ENCODE measurements at places on chromosomes 13 and 19.

GRCh38 chr13:69980799-69981198, 126.8 kb upstream of the ATXN8OS start:
- no peak for DNase-seq

DNA sequence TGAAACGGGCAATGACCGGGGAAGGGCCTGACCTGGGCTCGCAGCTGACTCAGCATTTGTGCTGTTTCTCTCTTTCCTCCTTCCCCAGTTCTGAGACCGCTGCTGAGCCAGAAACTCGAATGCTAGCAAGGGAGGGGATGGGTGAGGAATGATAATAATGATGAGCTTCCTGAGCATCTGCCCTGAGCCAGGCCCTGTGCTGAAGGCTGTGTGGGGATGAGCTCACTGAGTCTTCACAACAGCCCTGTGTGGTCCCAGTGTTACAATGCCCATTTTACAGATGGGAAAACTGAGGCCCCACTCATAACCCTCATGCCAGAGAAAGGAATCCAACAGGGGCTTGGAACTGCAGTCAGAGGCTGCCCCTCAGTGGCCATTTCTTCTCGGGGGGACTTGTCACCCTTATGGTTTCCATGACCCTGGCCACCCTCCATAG, 8.1 kb downstream of the SULT2B1 start:
- DNase-seq: no peak

- no peak for DNase-seq
Measured at GRCh38 chr19:10316229-10317044, 622 bp upstream of the FDX2 start.

DNA sequence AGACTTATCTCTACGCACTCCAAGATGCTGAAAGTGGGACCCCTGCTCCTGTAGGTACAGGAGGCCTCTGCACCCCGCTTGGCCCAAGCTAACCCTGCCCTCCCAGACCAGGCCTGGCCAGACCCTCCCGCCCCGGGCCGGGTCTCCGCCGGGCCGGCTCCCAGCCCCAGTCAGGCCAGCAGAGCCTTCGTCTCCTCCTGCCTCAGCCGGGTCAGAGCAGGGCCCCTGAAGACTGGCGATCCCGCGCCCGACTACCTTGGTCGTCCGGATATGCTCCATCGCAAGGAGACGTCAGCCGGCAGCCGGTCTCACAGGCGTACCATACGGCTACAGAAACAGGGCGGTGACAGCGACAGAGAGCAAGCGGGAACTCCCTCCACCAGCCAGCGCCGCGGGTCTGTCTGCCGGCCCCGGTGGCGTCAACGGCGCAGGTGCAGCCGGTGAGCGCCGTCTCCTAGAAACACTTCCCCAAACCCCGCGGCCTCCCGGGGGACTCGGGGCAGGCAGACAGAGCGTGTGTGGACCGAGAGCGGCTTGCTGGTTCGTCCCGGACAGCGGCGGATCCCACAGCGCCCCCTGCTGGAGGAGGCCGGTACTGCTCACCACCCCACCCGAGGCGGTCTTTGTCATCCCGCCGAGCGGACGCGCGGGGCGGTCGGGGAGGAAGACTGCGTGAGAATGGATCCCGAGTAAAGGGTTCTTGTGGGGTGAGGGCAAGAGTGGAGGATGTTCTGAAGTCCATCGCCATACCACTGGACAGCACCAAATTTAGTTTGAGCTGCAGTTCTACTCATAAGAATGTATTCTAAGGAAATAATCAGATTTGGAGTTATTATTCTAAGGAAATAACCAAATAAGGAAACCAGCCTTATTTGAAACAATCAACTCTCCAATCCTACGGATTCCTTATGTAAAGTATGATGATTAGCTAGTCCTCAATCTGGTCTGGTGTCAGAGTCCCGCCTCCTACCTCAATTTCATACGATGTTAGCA, at the start of gene MTMR6:
Gene MTMR6 (minus strand): TSS at position 520 of the 993 bp plus-strand sequence. CDS start 241 bp downstream, at position 279.
- DNase-seq: peak; percentile 85

- DNase-seq: no peak
Measured at GRCh38 chr13:99760456-99760855, 211.1 kb downstream of the ZIC5 start.

- no peak for DNase-seq
Measured at GRCh38 chr19:3178377-3178972, at the start of gene S1PR4. TSS of gene S1PR4 (plus strand) at chr19:3178769. CDS start at chr19:3178793, 24 bp downstream.

- no peak for DNase-seq
Measured at GRCh38 chr13:49292742-49293486, 45.2 kb downstream of the CDADC1 start.

DNA sequence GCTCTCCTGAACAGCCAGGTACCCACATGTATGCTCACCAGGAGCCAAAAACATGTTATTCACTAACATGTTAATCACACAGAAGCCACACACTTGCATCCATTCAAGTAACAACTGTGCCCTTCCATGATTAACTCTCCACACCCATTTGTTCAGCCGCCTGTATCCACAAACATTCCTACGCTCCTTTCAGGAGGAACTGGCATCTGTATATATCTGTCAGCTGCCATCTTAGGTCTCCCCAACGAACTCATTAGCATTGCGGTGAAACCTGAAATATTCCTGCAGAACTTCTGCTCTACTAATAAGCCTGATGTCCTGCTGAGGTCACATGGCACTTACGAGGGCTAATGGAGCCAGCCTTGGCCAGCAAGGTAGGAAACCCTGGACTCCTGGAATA, 33.0 kb downstream of the OLFM2 start:
- no peak for DNase-seq

- peak; percentile 75 for DNase-seq
Measured at GRCh38 chr13:74047931-74048600, 86.1 kb downstream of the KLF12 start.

DNA sequence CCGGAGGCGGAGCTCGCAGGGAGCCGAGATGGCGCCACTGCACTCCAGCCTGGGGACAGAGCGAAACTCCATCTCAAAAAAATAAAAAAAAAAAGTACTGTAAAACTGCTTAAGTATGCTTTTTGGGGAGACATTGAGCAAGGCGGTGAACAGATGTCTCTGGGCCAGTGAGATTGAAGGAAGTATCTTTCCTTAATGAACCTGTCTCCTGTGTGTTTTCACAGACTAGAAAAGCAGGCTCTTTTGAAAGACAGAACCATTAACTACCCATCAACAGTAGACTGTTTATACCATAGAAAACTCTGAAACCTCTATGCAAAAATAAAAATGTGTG, 1.5 kb upstream of the ECH1 start:
- DNase-seq: no peak

DNA sequence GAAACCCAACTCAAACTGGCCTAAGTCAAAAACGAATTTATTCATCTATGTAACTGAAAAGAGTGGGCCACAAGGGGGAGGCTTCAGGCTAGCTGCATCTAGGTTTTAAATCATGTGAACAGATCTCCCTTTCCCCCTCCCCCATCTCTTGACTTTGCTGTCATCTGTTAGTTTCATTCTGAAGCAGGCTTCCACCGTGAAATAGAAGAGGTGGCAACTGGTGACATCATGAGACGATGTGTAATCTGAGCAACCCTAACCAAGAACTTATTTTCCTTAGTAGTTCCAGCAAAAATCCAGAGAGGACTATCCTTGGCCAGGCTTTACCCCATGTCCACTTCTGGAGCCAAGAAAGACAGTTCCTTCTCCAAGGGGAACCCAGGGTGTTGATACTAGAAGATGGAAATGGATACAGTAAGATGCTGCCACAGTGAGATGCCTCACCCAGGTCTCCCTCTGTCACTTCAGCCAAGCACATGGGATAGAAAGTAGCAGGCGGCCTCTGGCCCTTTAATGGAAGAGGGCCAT, 9.4 kb downstream of the SAMD4B start:
- no peak for DNase-seq

DNA sequence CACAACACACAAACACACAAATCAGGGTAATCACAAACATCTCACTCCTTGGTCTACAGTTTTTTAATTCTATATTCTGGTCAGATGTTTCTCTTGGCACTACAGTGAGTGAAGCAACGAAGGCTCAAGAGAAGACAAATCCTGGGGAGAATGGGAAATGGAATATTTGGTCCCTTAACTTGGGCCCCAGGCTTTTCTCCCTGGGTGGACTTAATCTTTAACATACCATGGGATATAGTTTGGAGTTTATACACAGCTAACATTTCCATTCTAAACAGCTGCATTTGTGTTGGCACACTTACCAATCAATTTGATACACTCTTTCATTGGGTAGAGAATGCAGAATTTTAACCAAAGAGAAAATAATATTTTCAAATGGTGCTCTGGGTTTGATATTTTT, 1132.6 kb upstream of the SLC10A2 start:
- peak; percentile 59 for DNase-seq

GRCh38 chr19:15532779-15533521, 24.6 kb downstream of the CYP4F22 start:
- DNase-seq: no peak

DNA sequence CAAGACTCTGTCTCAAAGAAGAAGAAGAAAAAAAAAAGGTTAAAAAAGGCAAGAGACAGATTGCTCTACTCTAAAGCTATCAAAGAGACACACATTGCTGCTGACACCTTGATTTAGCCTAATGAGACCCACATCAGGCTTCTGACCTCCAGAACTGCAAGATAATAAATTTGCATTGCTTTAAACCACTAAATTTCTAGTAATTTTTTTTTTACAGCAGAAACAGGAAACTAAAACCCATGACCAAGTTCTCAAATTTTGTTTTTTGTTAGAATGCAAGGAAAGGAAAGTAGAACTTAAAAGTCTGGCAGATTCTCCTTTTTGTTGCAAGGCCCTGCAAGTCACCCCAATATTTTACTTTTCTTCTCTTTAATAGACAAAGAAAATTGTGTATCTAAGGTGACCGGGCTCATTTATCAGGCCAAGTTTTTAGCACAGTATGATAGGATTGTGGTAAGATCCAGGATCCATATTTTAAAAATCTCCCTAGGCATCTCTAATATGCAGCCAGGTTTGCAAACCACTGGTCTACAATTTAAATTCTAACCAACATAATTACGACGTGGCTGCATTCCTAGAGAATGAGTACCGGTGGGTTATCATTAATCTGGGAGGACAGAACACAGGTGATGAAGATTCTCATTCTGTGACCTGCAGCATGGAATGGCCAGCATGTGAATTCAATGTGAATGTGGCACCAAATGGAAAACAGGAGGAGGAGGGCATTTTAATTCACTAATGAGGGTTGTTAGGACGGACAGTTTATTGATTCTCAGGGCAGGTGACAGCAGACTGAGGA, 56.7 kb upstream of the MED4 start:
- no peak for DNase-seq

- DNase-seq: peak; percentile 62
Measured at GRCh38 chr13:108227651-108228272, 9.6 kb downstream of the ABHD13 start.

GRCh38 chr13:20181188-20181587, 11.6 kb downstream of the GJB2 start:
- DNase-seq: no peak

DNA sequence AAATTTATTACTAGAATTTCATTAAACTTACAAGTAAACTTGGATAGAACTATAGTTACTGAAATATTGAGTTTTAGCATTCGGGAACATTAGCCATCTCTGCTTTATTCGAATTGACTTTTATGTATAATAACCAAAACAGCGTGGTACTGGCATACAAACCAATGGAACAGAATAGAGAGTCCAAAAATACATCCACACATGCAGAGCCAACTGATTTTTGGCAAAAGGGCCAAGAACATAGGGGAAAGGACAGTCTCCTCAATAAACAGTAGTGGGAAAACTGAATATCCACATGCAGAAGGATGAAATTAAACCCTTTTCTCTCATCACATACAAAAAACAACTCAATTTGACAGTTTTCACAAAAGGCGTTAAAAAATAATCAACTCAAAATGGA, 84.3 kb downstream of the EPSTI1 start:
- DNase-seq: no peak

DNA sequence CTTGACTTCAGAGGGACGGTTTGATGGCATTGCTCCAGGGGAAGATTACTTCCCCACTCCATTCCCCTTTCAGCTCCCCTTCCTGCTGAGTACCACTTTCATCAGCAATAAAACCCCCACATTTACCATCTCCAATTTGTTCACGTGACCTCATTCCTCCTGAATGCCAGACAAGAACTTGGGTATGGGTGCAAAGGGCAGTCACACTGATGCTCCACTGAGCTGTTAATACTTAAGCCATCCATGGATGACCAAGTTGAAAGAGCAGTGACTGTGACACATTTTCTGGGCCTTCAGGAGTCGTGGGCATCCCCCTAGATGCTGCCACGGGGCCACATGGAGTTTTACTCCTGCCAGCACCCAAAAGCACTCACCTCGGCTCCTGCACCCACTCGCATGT, 93.1 kb downstream of the STOML3 start:
- no peak for DNase-seq

DNA sequence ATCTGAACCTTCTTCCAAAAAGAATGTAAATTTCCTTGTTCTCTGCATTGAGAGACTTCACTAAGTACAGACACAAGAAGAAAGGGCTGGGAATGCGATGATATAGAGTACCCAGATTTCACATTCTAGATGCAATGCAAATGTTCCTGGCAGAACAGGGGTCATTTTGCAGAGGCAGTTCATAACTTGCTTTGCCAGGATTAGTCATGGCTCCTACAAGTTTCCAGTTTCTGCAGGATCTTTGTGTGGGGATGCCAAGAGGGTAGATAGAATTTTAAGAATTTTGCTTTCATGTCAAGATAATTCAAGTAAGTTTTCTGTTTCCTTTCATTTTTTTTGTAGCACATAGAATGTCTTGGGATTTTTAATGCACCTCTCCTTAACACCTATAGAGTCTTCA, 181.2 kb downstream of the FGF9 start:
- DNase-seq: no peak

- no peak for DNase-seq
Measured at GRCh38 chr19:8259922-8260247, 48.3 kb downstream of the CD320 start.

- no peak for DNase-seq
Measured at GRCh38 chr13:26052337-26052736, 521 bp upstream of the SHISA2 start.

GRCh38 chr13:86445206-86445605, 646.0 kb upstream of the SLITRK6 start:
- no peak for DNase-seq

DNA sequence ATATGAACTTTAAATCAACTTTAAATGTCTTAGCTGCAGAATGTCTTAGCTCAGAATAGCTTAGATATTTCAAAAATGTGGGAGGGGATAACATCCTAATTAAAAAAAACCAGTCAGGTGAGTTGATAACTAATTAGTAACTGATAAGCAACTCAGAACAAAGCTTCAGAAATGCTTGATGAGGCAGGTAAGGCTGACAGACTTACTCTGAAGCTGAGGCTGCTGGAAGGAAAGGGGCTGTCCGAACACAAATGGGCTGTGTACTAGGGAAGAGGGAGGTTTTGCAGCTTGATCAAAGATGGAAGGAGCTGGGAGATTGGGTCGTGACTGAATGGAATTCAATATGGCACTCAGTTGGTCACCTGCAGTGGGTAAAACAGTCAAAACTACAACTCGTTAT, 91.2 kb upstream of the FBXL3 start:
- DNase-seq: no peak

All from muscle of back (tissue), 13 donors.